Cortex of kidney (tissue), 1 donor: ENCODE measurements at places on chromosomes 11 and 22.

DNA sequence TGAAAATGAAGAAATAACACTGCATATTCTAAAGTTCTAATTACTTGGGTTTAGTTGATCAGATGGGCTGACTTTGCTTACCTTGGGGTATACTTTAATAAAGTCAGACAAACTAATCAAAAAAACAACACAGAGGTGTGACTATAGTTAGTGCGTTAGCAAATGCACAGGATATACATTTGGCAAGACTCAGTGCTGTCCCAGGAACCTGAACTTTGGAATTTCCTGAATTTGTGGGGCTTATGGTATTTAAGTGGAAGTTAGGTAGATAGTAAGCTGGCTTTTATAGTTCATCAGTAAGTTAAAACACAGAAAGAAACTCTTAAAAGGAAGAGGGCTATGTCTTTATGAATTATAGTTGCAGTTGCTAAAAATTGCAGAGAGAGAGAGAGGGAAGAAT is 302.6 kb upstream of the DDI1 start:
- no peak for DNase-seq

DNA sequence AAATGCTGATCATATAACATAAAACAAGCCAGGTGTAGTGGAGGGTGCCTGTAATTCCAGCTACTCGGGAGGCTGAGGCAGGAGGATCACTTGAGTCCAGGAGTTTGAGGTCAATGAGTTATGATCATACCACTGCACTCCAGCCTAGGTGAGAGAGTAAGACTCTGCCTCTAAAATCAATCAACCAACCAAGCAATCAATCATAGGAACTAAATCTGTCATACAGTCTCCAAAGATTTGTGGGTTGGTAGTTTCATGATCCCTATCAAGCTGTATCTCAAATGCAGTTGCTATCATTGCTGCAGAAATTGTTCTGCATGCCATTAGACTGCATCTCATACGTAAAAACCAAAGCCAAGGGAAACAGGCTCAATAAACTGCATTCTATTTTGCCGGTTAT is 33.1 kb downstream of the NARS2 start:
- DNase-seq: no peak

DNA sequence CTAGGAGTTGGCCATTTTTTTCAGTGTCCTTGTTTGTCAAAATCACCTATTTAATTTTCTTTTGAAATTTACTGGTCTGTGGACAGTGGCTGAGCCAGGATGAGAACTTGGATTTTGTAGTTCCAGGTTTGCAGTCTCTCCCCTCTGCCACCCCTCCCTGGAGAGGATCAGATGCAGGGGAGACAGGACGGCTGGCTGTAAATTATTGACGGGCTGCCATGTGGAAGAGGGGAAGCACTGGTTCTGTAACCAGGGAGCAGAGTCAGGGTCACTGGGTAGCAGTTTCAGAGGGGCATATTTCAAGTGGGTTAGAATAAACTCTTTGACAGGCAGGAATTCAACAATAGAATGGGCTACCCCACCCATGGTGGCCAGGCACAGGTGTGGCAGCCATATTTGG is 20.6 kb upstream of the YWHAH start:
- no peak for DNase-seq

DNA sequence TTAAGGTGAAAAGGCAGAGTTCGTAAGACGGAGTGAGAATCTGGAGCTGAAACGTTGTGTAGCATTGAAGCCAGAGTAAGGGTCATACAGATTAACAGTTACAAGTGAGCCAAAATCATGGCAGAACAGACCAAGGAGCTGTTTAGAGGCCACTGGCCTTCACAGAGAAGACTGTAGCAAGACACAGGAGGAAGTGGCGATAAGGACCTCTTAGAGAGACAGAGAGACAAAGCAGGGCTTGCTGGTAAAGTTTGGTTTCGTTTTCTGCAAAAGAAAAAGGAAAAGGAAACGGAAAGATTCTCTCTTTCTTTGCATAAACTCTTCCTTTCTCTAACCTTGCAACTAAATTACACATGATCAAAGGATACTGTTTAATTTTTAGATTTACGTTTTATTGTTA is 83.0 kb downstream of the AASDHPPT start:
- DNase-seq: no peak

DNA sequence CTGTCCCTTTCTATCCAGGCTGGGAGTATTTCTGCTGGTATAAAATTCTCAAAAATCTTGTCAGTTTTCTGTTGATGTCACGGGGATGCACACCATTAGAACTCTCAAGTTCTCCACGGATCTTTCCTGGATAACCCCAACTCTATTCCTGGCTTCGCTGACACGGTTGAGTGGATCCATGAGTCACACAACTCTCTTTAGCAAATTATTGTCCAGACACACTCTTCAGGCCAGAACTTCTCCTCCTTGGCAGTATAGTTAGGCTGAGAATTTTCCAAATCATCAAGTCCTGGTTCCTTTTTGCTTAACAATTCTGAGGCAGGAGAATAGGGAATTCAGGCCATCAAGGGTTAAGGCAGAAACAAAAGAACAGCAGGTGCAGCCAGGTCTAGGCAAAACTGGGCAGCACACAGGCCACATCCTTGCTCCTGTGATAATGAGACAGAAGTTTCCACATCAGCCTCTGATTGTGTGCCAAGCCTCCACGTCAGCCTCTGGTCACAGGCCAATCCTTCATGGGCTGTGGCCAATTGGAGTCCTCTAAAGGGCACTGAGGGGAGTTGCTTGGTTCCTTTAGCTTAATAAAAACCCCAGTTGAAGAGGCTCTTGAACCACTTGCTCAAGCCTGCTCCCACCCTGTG is 5.7 kb upstream of the ACAT1 start:
- no peak for DNase-seq

- DNase-seq: no peak
Measured at GRCh38 chr11:83583757-83584366, 297.7 kb upstream of the CCDC90B start.

- DNase-seq: no peak
Measured at GRCh38 chr11:62140304-62141110, 16.7 kb downstream of the INCENP start.

DNA sequence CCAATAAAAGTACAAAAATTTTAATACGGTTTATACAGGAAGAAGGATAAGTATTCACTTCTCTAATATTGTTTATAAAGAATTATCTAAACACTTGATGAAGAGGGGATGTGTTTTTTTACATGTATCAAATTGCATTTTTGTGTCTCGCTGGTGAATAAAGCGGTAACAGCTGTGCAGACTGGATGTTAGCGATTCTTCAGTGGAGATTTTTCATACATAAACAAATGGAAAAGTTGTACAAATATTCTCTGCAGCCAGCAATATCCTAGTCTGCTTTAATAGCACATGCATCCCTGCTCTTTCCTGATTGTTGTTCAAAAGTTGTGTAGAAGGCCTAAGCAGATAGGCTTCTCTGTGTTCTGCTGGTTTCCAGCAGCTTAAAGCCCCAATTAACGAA is 369.3 kb downstream of the SOX6 start:
- no peak for DNase-seq

DNA sequence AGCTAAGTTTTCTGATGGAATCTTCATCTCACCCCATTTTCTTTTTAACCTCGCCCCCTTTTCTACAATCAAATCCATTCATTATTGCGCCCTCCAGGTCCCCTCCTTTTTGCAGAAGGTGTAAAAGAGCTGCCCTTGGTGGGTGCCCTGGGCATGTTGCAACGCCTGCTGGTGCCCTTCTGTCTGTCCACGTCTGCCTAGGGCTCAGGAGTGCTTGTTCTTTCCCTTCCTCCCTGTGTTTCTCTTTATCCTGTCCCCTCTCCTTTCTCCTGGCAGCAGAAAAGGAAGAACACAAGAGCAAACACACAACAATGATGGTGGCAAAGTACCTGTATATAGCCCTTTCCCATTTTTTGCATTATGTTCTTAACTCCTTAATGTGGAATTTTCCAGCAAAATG is 6.2 kb upstream of the TLCD5 start:
- no peak for DNase-seq

- DNase-seq: no peak
Measured at GRCh38 chr22:20312396-20313191, 7.3 kb downstream of the DGCR6L start.

DNA sequence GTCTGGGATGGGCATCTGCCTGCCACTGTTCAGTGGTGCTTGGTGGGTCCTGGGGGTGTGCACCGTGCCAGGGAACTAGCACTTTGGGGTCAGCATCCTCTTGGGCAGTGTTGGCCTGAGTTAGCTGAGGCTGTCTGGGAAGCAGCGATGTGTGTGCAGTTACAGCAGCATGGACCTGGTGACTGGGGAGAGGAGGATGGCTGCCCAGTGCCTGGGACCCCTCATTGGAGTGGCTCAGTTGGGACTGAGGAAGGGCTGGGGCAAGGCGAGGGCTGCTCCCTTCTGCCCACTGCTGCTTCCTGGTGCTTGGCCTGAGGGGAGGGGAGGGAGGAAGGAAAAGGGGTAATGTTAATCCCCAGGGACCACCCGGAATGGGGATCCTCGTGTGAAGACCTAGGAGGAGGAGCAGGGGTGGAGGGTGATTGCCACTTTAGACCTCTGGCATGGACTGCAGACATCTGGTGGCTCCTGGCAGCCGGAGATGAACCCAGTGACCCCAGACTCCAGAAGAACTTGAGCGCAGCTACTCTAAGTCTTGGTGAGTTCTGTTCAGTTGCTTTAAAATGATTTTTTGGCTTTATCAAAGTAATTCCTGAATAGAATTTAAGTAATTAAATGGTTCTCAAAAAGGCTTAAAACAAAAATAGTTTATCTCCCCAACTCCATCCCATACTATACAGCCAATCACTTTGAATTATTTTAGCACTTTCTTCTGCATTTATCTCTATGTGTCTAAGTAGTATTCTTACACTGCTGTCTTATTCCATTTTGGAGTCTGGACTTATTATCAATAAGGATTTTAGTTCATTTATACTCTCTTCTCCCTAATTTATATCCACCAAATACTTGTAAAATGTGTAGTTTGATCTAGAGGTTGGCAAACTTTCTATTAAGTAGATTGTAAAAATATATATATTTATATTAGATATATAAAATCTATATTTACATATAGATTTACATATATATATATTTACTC is 15.4 kb upstream of the TMEM191C start:
- no peak for DNase-seq
